ENCODE measurements at places on chromosomes 3 and 15. TPM values are rescaled to one million over a fixed set of nuclear protein-coding genes. Genes with fewer than 3 reads are reported as not detected.

UROC1 gene
- not detected for total RNA-seq

DNA sequence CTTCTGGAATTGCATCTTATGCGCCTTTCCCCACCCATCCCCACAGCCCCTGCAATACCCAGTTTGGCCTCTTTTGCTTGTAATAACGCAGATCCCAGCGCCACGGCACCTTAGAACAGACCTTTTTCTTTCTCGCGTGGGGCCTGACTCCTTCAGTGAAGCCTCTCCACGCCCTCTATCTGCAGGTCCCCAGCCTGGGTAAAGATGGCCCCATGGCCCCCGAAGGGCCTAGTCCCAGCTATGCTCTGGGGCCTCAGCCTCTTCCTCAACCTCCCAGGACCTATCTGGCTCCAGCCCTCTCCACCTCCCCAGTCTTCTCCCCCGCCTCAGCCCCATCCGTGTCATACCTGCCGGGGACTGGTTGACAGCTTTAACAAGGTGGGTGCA lies 594 bp downstream of the CRELD1 start:
- peak overlapping the region; percentile 92 for H3K4me3 ChIP-seq
- peaks cover 1% of the 10 kb centered on the region for H3K36me3 ChIP-seq
- no peaks in the 10 kb centered on the region for H3K27me3 ChIP-seq
- H3K27ac ChIP-seq, result peak overlapping the region; percentile 96

DNA sequence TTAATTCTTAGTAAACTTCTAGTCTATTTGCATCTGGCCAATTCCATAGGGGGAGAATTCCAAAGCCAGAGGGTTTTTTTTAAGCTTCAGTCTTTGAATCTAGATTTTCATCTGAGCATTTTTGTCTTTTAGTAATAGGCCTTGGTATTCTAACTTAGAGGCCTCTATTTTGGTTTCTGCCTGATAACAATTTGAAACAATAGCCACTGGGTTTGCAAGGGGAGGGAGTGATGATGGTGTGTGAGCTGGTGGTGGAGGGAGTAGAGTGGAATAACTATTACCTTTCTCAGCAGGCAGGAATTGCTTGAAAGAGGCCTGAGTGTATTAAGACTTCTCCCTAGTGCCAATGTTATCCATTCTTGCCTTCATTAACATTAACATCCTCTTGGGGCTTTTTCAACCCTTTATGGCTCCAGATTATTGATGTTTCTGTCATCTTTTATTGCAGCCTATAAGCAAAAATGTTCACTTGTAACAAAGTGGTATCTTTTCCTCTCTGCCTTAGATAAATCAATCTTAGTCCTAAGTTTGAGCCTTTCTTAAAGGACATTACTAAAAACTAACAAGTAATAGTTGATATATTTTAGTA lies 26.5 kb upstream of the TCF12 start:
- H3K4me1 ChIP-seq, result no peaks in the 10 kb centered on the region
- no peaks in the 10 kb centered on the region for H3K27me3 ChIP-seq
- no peak overlapping the region for H3K27ac ChIP-seq
- no peak for DNase-seq
- no peak overlapping the region for H3K4me3 ChIP-seq

GRCh38 chr3:57192028-57192427 lies 7.8 kb downstream of the HESX1 start:
- no peaks in the 10 kb centered on the region for H3K4me1 ChIP-seq
- DNase-seq, result no peak
- no peaks in the 10 kb centered on the region for H3K36me3 ChIP-seq
- no peak overlapping the region for H3K27ac ChIP-seq
- H3K4me3 ChIP-seq, result no peak overlapping the region

TRIM71 gene
- 68.4 TPM for total RNA-seq

KLF15 gene
- total RNA-seq, result 2.7 TPM

DNA sequence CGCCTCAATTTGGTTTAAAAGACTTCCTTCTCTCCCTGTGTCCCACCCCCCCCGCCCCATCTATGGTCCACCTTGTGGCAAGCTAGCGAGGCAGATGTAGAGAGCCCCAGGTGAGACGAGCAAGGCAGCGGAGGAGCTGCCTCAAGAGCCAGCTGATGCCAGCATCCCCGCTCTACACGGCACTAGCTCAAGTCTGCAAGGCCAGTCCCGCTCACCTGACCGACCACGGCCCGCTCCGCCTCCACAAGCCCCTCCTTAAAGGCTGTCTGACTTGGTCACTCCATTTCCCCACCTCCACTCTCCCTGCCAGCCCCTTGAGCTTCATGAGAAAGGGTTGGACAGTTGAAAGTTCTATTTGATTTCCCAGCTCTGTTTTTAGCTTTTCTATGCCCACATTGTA lies 56.2 kb upstream of the IGF1R start:
- H3K4me3 ChIP-seq, result no peak overlapping the region
- DNase-seq, result no peak
- H3K27me3 ChIP-seq, result no peaks in the 10 kb centered on the region
- H3K4me1 ChIP-seq, result no peaks in the 10 kb centered on the region
- H3K27ac ChIP-seq, result no peak overlapping the region

GRCh38 chr3:193372783-193373182 lies 5.8 kb downstream of the ATP13A5 start:
- no peak overlapping the region for H3K4me3 ChIP-seq
- H3K4me1 ChIP-seq, result no peaks in the 10 kb centered on the region
- H3K36me3 ChIP-seq, result no peaks in the 10 kb centered on the region
- H3K27me3 ChIP-seq, result no peaks in the 10 kb centered on the region
- no peak for DNase-seq

GHSR gene
- total RNA-seq, result not detected

DNA sequence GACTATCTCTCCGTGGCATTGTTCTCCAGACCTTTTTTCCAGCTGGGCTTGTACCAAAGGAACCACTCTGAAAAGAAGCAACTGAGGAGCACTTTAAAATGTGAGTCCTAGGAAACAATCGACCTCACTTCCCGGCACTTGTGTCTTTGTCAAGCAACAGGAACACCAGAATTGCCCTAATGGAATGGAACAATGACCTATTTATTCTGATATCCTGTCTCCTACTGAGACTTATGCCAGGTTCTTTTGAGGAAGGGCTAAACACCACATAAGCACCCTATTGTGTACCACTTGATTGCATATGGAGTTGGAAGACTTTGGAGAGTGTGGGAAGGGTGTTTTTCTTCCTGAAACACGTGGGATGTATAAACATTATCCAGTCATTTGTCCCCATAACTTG lies 56.8 kb upstream of the TGFBR2 start:
- H3K36me3 ChIP-seq, result no peaks in the 10 kb centered on the region
- H3K4me1 ChIP-seq, result 0 out of 2 replicates have a peak, but pooled peaks cover 11% of the 10 kb centered on the region
- no peak for DNase-seq
- H3K27me3 ChIP-seq, result no peaks in the 10 kb centered on the region

- H3K27ac ChIP-seq, result no peak overlapping the region
- H3K4me3 ChIP-seq, result no peak overlapping the region
- no peaks in the 10 kb centered on the region for H3K27me3 ChIP-seq
- no peaks in the 10 kb centered on the region for H3K36me3 ChIP-seq
- DNase-seq, result no peak
- no peaks in the 10 kb centered on the region for H3K4me1 ChIP-seq
Observed at GRCh38 chr3:31456373-31456772, 76.4 kb upstream of the STT3B start.

DNA sequence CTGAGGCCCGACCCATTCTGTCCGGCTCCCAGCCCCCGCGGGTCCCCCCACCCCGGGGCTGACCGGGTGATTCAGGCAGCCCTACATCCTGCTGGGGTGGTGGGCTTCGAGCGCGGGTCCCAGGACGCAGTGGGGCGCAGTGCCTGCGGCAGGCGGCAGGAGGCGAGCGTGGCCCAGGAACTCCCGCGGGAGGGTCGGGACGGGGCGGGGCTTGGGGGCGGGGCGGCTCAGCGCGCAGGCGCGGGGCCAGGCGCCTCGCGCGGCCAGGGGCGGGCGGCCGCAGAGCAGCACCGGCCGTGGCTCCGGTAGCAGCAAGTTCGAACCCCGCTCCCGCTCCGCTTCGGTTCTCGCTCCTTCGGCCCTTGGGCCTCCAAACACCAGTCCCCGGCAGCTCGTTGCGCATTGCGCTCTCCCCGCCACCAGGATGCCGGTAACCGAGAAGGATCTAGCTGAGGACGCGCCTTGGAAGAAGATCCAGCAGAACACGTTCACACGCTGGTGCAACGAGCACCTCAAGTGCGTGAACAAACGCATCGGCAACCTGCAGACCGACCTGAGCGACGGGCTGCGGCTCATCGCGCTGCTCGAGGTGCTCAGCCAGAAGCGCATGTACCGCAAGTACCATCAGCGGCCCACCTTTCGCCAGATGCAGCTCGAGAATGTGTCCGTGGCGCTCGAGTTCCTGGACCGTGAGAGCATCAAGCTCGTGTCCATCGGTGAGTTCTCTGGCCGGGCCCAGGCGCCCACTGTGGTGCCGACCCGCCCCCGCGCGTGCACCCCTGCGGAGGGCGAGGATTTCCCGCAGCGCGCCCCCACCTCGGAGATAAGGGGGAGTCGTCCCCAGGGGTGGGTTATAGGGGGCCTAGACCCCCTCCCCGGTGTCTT lies at the start of gene FLNB:
Gene FLNB (plus strand): TSS at position 282 of the 885 bp plus-strand sequence. CDS start 143 bp downstream, at position 425.
- H3K4me1 ChIP-seq, result peaks cover 60% of the 10 kb centered on the region
- peak within 1 kb of the TSS; percentile 100 for H3K4me3 ChIP-seq
- peak; percentile 77 for DNase-seq
- peaks cover 2% of the 10 kb centered on the region for H3K36me3 ChIP-seq
- H3K27me3 ChIP-seq, result no peaks in the 10 kb centered on the region

- DNase-seq, result no peak
- no peak overlapping the region for H3K27ac ChIP-seq
- H3K4me3 ChIP-seq, result no peak overlapping the region
- no peaks in the 10 kb centered on the region for H3K4me1 ChIP-seq
- H3K27me3 ChIP-seq, result no peaks in the 10 kb centered on the region
Observed at GRCh38 chr3:4680871-4681300, 187.7 kb downstream of the ITPR1 start.

PLA2G4D gene
- not detected for total RNA-seq

ZNF774 gene
- 11.9 TPM for total RNA-seq

EPHA3 gene
- not detected for total RNA-seq

DNA sequence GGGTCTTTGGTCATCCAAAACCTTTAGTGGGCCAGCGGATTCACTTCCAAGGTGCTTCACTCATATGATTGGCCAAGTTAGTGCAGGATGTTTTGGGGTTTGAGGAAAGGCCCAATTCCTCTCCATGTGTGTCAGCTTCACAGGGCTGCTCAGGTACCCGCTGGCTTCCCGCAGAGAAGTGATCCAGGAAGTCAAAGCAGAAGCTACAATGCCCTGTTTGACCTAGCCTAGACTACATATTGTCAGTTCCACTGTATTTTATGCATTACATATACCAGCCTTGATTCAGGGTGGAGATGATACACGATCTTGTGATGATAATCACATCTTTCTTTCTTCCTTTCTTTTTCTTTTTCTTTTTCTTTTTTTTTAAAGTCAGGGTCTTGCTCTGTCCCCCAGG lies 32.1 kb downstream of the PDE8A start:
- H3K36me3 ChIP-seq, result no peaks in the 10 kb centered on the region
- DNase-seq, result no peak
- peaks cover 11% of the 10 kb centered on the region for H3K4me1 ChIP-seq
- no peak overlapping the region for H3K27ac ChIP-seq
- H3K27me3 ChIP-seq, result no peaks in the 10 kb centered on the region
- no peak overlapping the region for H3K4me3 ChIP-seq

GRCh38 chr15:37098468-37099318 lies 1.7 kb downstream of the MEIS2 start:
- no peaks in the 10 kb centered on the region for H3K27me3 ChIP-seq
- no peak for DNase-seq
- peak overlapping the region; percentile 91 for H3K27ac ChIP-seq
- peaks cover 5% of the 10 kb centered on the region for H3K4me1 ChIP-seq
- H3K36me3 ChIP-seq, result no peaks in the 10 kb centered on the region

SIDT1 gene
- total RNA-seq, result 1.0 TPM

ARRDC4 gene
- 3.2 TPM for total RNA-seq

SLC26A6 gene
- 54.7 TPM for total RNA-seq

DNA sequence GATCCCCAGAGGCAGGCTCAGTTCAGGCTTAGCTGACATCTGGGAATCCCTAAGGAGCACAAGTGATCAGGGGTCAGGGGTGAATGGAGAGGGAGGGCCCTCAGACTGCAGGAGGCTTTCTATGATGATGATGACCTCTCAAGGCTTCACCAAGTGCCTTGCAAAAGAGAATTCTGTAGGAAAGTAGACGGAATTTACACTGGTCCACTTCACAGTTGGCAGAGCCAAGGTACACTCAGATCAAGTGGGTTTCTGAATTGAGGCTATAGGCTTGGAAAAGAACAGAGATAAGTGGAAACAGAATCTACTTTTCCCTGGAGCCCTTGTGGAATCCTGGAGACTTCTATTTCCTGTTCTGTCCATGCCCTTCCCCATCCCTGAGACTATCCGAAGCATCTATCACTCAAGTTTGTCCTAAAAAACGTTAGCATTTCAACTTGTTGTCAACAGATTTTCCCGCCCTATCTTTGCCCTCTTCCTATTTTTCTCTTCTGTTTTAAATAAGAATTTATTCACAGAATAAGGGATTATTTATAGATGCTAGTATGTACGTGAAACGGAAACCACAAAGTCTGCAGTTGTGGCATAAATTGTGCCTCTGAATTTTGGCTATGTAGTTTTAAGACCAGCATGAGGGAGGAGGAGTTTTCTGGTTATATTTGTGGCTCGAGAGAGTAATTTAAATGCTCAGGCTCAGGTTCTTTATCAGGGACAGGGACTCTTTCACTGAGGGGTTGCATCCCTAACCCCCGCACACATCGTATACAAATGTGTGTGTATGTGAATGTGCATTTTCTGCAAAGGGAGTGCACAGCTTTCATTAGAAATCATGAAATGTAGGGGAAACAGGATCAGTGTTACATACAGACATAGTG lies 12.8 kb downstream of the GCSAM start:
- no peaks in the 10 kb centered on the region for H3K27me3 ChIP-seq
- no peak overlapping the region for H3K4me3 ChIP-seq
- no peak overlapping the region for H3K27ac ChIP-seq
- peaks cover 3% of the 10 kb centered on the region for H3K36me3 ChIP-seq

CGNL1 gene
- total RNA-seq, result 8.3 TPM

DNA sequence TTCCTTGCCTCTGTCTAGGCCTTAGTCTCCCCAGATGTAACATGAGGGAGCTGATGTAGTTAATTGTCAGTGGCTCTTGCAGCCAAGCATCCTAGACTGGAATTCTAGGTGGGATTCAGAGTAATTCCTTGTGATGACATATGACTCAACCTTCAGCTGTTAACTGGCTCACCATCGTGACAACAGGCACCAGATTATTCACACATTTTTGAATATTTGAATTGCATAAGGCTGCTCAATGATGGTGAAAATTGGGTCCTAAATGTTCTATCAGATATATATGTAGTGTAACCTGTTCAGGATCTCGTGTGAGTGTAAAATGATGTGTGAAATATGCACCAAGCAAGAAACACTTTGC lies 405.1 kb downstream of the LPP start:
- H3K27me3 ChIP-seq, result no peaks in the 10 kb centered on the region
- no peak overlapping the region for H3K4me3 ChIP-seq
- H3K36me3 ChIP-seq, result no peaks in the 10 kb centered on the region

DNA sequence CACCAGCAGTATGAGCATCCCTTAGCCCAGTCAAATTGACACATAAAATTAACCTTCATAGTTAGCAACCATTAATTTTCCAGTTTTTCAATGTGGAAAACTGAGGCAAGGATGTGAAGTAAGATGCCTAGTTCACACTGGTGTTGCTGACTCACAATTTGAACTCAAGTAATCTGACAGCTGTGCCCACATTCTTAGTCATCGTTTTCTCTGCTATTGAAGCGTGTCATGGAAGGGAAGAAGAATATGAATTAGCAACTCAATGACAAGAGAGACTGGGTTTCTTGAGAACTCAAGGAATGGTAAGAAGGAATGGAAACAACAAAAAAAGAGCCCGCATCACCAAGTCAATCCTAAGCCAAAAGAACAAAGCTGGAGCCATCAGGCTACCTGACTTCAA lies 261.4 kb downstream of the EPHA3 start:
- H3K4me1 ChIP-seq, result no peaks in the 10 kb centered on the region
- H3K36me3 ChIP-seq, result no peaks in the 10 kb centered on the region
- H3K4me3 ChIP-seq, result no peak overlapping the region
- DNase-seq, result no peak
- no peaks in the 10 kb centered on the region for H3K27me3 ChIP-seq
- no peak overlapping the region for H3K27ac ChIP-seq

All from Caco-2 (cell line).